ENCODE measurements at places on chromosomes 5 and 9.

- no peak for DNase-seq
These were observed 30.7 kb downstream of the AOPEP start for GRCh38 chr9:94757158-94757557.

- DNase-seq: no peak
These were observed 276.8 kb downstream of the GAS1 start for GRCh38 chr9:86670536-86670935.

DNA sequence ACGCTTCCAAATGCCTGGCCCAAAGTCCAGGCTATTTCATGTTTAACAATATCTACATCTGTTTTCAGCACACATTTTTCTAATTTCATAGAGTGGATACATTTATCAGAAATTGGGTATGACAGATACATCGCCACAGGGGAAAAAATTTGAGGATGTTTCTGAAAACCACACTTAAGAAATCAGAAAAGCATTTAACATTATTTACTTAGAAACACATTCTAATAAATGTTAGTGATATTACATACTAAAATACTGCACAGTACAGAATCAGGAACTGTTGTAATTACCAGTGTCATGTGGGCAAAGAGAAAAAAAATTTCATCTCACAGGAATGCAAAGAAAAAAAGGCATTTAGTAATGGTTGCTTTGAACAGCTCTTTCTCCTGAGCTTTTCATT lies 310.5 kb upstream of the KIF2A start:
- DNase-seq: no peak

- no peak for DNase-seq
These were observed 16.4 kb upstream of the MARCHF6 start for GRCh38 chr5:10337107-10337506.

DNA sequence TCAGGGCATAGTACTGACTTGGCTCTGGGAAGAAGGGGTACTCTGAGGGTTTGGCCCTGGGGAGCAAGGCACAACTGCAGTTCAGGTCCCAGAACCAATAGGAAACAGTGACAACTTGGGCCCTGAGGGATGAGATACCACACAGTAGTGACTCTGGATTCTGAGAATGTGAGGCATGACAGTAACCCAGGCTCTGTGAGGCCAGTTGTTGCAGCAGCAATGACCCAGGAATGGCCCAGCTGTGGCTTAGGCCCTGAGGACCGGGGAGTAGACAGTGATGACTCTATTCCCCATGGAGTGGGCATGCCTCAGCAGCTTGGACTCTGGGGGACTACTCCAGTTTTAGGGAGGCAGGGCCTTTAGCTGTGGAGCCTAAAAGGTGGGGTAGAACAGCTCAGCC lies 21.5 kb upstream of the NFIL3 start:
- no peak for DNase-seq

- no peak for DNase-seq
These were observed 49.4 kb downstream of the SLIT3 start for GRCh38 chr5:169251333-169252084.

DNA sequence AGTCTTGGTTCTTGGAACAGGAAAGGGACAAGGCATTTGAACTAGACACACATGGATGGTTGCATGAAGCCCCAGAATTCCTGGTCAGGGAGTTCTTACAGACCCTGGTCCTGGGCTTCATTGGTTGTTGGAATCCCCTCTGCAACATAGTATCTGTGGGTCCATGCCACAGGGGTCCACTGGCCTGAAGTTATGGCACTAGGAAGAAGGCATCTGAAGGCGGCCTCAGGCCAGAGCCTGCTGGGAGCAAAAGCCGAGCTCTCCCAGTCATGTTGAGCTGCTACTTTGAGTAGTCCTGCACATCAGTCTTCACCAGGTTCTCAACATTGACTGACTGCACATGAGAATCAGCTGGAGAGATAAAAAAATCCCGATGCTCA lies 71.1 kb upstream of the PITX1 start:
- no peak for DNase-seq

GRCh38 chr9:88835038-88835466 lies 156.2 kb upstream of the S1PR3 start:
- no peak for DNase-seq

- DNase-seq: no peak
These were observed 50.5 kb upstream of the RNU6ATAC start for GRCh38 chr9:134214766-134215419.

GRCh38 chr9:69718218-69718617 lies 41.6 kb downstream of the PTAR1 start:
- DNase-seq: no peak

GRCh38 chr5:118325931-118326330 lies 662.4 kb downstream of the DTWD2 start:
- DNase-seq: no peak

DNA sequence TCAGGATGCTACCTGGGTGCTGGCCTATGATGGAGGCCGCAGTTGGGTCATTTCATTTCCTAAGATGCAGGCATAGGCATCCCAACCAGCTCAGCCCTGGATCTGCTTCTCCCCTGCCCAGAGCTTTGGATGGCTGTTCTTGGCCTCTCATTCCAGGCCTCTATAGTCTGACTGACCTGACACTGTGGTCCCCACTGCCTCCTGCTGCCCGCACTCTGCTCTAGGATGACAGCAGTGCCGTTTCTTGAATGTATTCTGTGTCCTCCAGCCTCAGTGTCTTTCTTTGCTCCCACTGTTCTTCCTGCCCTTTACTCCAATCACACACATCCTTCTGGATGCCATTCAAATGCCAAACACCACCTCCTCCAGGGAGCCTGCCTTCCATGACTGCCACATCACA lies 235.7 kb downstream of the HSPA4 start:
- peak; percentile 17 for DNase-seq

- DNase-seq: no peak
These were observed 140.9 kb downstream of the PSAT1 start for GRCh38 chr9:78437806-78438205.

- no peak for DNase-seq
These were observed 1083.4 kb upstream of the CDH18 start for GRCh38 chr5:21071421-21071820.

- no peak for DNase-seq
These were observed 470.8 kb downstream of the ENC1 start for GRCh38 chr5:74169701-74170100.

DNA sequence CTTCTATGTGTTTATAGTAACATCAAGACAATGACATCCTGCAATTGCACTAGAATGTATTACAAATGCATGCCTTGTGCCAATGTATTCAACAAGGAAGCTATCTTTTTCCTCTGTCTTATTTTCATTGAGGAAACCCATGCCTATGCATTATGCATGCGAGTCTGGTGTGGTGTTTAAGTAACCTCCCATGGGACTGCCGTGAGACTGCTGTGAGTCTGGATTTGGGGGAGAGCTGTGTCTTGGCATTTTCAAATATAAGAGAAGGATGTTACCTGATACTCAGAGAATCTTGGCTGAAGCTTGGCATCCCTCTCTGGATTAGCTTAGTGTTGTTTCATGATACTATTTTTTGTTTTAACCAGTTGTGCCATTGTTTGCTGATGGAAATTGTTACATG lies 98.3 kb downstream of the F2RL2 start:
- no peak for DNase-seq

- no peak for DNase-seq
These were observed 27.1 kb upstream of the TEX10 start for GRCh38 chr9:100379862-100380261.

DNA sequence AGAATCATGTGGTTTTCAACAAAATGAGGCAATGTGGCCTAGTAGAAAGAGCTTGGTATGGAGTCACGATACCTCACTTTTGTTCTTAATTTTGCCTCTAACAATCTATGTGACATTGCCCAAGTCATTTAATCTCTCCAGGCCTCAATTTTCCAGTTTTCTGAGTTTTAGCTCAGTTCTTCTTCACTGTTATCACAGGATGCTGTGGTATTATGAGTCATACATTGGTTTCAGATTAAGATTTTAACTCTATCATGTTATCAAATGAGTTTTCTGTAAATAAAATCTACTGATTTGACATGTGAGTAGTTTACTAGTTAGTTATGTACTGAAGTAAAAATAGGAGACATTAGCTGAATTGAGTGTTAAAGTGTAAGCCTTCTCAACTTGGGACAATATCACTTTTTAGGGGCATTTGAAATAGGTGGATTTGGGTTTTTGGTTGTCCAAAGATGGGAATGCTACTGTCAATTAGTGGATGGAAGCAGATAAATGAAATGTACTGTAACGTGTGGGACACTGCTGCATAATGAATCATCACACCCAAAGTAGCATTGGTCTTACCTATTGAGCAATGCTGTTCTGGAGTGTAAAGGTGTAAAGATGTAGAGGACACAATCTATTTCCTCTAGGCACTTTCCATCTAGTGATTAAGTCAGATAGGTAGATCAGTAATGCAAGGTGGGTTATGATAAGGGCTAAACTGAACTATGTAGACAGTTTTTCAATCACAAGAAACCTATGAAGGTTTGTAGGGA lies 73.3 kb downstream of the NNT start:
- DNase-seq: no peak

- peak; percentile 18 for DNase-seq
These were observed 4.6 kb downstream of the NMRK1 start for GRCh38 chr9:75083188-75083970.

- no peak for DNase-seq
These were observed 21.8 kb upstream of the PPP2CA start for GRCh38 chr5:134247428-134248224.

GRCh38 chr5:82684165-82684564 lies 393.0 kb downstream of the TMEM167A start:
- DNase-seq: no peak

GRCh38 chr5:107104040-107104995 lies 566.4 kb downstream of the EFNA5 start:
- DNase-seq: no peak

DNA sequence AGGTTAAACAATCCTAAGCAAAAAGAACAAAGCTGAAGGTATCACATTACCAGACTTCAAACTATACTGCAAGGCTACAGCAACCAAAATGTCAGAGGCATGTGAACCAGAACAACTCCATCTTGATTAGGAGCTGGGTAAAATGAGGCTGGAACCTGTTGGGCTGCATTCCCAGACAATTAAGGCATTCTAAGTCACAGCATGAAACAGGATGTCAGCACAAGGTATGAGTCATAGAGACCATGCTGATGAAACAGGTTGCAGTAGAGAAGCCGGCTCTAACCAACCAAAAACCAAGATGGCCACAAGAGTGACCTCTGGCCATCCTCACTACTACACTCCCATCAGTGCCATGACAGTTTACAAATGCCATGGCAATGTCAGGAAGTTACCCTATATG lies 252.0 kb downstream of the RASEF start:
- DNase-seq: no peak

GRCh38 chr5:167765352-167765751 lies 526.1 kb upstream of the WWC1 start:
- DNase-seq: no peak

GRCh38 chr9:120851449-120851848 lies 8.7 kb upstream of the PSMD5 start:
- DNase-seq: no peak

DNA sequence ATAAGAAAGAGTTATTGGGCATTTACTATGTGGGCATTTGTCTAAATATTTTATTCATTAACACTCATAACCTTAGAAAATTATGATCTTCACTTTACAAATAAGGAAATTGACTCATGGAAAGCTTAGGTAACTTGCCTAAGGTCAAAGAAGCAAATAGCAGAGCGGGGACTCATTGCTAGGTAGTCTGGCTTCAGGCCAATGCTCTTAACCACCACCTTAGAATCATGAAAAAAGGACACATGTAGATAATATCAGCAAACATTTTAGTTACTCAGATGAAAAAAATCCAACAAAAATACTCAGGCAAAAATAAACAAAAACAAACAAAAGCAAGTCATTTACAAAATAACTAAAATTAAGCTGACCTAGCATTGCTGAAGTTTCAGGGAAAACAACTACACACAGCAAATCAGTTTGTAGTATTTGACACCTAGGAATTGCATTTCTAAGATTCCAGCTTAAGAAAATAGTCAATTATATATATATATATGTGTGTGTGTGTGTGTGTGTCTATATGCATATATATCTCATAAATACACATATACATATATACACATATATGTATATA lies 166.0 kb downstream of the HMHB1 start:
- DNase-seq: no peak

DNA sequence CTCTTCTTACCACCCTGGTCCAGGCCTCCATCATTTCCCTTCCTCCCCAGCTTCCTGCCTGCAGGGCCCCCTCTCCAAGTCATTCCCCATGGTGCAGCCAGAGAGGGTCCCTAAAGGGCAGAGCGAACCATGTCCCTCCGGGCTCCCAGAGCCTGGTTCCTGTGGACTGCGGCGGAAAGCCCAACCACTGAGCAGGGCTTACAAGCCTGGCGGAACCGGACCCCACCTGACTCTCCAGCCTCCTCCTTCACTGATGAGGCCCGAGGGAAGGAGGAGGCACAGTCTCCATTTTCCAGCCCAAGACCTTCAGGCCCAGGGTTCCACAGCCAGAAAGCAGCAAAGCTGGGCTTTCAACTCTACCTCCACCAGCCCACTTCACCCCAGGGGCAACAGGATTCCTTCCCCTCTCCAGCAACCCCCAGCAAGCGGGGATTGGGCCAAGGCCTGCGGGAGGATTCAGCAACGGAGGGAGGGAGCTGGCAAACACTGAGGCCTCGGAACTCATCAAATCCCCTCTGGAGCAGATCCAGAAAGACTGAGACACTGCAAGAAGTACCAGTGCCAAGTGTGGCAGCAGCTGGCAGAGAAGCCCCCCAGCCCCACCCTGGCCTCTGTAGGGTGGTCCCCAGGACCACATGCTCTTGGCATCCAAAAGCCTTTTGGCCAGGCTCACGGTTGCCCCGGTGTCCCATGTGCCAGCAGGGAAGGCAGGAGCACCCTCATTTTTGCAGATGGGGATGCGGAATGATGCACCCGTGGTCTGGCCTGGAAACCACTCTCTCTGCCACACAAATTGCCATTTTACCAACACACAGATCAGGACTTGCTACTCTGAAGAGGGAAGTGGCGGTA lies 3.1 kb downstream of the FAM163B start:
- no peak for DNase-seq

DNA sequence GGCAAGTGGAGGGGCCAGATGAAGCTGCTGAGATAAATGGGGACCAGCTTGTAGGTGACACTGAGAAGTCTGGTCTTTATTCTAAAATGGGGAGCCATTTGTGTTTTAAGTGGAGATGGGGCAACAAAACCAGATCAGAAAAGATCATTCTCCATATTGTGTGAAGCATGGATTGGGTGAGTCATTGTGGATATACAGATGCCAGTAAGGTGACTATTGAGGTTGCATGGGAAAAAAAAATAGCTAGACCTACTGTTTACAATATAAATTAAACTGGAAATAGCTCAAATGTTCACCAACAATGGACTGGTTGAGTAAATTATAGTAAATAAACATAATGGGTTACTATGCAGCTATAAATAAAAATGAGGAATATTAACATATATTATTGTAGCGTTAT lies 5.4 kb upstream of the MAP1B start:
- DNase-seq: no peak

DNA sequence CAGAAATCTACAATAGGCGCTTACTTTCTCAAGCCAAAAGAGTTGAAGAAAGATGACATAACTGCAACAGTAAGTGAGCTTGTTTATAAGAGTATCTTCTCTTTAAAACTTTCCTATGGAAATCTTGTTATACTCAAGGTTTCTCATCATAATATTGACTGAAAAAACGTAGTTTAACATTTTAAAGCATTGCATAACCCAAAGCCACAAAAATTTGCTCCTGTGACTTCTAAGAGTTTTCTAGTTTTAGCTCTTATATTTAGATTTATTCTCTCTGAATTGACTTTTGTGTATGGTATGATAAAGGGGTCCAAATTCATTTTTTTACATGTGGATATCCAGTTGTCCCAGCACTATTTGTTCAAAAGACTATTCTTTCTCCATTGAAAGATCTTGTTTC lies 15.2 kb downstream of the WDR36 start:
- DNase-seq: no peak

- DNase-seq: no peak
These were observed 412.6 kb upstream of the CTNND2 start for GRCh38 chr5:12316812-12317211.

- no peak for DNase-seq
These were observed 246.0 kb upstream of the NUDT12 start for GRCh38 chr5:103808464-103809106.
